ENCODE measurements at places on chromosomes 7 and 10.

DNA sequence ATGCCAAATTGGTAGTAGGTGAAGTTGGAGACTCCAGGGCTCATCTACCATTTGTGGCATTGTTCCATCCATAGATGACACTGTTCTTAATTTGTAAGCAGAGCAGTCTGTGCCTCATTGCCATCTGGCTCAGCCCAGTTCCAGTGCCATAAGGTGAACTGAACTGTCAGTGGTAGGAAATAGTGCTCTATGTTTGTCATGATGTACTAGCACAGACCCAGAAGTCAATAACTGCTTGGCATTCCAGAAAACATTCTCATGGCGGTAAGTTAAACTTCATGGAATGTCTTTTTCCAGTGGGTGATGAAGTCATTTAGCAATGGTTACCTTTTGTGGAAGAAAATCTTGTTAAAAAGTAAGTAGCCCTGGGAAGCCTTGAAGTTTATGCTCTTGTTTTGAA lies 302.7 kb downstream of the SUGCT start:
- DNase-seq: no peak

- no peak for DNase-seq
Observed at GRCh38 chr7:92765725-92766124, 70.6 kb downstream of the CDK6 start.

- DNase-seq: no peak
Observed at GRCh38 chr10:3757638-3758490, 27.1 kb downstream of the KLF6 start.

DNA sequence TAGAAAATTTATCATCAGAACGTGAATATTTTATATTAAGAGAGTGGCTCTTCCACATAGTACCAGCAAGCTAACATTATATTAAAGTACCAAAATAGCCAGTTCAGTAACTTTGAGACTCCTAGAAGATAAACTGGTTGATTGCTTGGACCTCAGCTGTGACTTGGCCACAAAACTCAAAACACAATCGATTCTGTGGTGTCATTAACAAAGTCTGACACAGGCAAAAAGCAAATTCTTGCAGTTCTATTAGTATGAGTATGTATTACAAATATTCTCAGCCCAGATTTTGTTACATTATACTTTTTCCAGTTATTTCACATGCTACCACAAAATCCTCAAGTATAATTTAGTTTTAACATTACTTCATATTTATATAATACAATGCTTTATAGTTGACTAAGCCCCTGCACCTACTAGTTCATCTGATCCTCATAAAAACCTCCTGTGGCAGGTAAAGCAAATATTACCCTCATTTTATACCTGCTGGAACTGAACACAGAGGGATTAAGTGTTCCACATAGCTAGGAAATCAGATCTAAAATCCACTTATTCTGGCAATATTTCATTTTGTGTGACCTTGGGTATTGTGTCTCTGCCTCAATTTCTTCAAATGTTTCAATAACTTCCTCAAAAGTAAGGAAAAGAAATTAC lies 279.9 kb upstream of the MKLN1 start:
- no peak for DNase-seq

- DNase-seq: no peak
Observed at GRCh38 chr10:129637010-129637409, 170.0 kb downstream of the MGMT start.

- DNase-seq: no peak
Observed at GRCh38 chr10:103506061-103506460, 12.6 kb downstream of the NEURL1 start.

- no peak for DNase-seq
Observed at GRCh38 chr10:118343115-118343514, 991 bp upstream of the FAM204A start.

DNA sequence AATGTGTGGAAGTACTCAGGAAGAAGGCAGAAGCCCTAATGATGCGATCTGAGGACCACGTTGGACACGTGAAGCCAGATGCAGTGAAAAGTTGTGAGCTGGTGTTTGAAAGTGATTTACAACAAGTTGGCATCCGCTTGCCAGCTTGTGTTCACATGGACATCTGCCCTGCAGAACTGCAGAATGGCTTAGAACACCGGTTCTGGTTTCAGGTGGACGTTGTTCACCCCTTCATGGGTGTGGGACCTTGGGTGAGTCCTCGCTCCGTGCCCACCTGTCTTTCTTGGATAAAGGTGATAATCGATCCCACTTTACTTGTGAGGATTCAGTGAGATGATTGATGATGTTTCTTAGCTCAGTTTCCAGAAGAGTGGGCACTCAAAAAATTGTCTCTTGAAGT lies 53.8 kb downstream of the CAMK1D start:
- DNase-seq: no peak

GRCh38 chr10:124461642-124462347 lies at the start of gene LHPP:
Gene LHPP (plus strand): TSS chr10:124461823. CDS start chr10:124461863, 40 bp downstream.
- peak; percentile 79 for DNase-seq

GRCh38 chr10:6885284-6885683 lies 305.2 kb upstream of the PRKCQ start:
- DNase-seq: no peak

DNA sequence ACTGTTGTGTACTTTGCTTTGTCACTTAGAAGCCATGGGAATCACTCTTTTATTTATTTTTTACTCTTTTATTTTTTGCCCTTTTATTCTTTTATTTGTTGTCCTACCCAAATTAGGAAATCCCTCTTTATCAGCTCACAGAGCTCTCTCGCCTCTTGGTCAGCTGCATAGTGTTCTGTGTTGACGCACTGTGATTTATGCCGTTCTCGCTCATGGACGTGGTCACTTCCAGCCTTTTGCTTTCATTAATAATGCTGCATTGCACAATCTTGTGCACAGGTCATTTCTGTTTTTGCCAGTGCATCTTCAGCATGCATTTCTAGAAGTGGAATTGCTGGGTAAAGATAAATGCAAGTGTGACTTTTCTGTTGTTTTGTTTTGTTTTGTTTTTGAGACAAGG lies 42.3 kb downstream of the FBH1 start:
- no peak for DNase-seq

- no peak for DNase-seq
Observed at GRCh38 chr7:31734456-31734855, 47.4 kb downstream of the PPP1R17 start.

- no peak for DNase-seq
Observed at GRCh38 chr7:128137181-128137580, 103.9 kb upstream of the LEP start.

DNA sequence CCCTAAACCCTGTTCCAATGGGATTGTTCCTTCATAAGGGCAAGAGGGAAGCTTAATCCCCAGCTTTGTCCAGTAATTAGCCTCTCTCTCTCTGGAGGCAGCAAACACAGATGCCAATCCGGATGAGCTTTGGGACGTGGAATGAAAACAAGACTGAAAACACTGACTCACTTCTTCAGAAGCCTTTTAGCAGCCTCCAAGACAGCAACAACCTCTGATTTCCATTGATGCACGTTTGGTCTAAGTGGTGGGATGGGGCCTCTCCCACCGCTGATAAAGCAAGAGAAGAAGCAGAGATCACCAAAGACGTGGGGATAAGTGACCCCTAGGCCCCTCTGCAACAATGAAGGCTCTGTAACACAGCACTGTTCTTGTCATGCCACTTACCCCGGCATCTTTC lies 5.8 kb upstream of the GFRA1 start:
- DNase-seq: no peak

- DNase-seq: no peak
Observed at GRCh38 chr7:153858355-153858754, 193.8 kb upstream of the DPP6 start.

GRCh38 chr10:104486803-104487202 lies 133.2 kb downstream of the CFAP58 start:
- DNase-seq: no peak

- DNase-seq: no peak
Observed at GRCh38 chr10:132684164-132684891, 101.6 kb downstream of the NKX6-2 start.

DNA sequence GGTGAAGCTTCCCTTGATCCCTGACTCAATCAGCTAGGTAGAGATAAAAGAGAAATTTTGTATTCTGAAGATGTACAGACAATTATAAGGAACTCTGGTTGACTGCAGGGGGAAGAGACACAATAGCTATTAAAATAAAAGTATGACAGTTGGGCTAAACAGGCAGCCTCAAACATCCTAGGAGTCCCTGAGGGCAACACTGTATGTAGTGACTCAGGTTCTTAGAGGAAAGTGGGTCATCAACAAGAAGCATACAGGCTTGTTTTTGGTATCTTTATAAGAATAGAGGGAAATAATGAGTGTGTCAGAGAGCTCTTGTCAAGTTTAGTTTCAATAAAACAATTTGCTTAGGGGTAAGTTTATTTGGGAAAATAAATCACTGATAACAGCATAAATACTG lies 150.3 kb downstream of the AUTS2 start:
- DNase-seq: no peak

DNA sequence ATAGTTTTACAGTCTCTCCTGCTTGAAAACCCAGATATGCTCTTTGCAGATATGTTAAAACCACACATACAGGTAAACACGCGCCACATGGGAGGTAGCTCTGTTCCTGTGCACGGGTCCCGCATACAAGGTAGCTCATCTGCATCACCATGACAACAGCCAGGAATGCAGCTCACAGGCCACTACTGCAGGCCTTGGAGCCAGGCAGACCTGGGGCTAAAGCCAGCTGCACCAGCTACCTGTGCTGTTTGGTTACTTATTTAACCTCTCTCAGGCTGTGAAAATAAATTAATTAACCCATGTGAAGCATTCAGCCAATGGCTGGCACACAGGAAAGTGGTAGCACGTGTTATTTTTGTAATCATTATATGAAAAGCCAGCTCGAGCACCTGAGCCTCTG lies 428.3 kb downstream of the TNS3 start:
- DNase-seq: no peak

GRCh38 chr7:90773269-90773668 lies 177.1 kb downstream of the CDK14 start:
- no peak for DNase-seq

DNA sequence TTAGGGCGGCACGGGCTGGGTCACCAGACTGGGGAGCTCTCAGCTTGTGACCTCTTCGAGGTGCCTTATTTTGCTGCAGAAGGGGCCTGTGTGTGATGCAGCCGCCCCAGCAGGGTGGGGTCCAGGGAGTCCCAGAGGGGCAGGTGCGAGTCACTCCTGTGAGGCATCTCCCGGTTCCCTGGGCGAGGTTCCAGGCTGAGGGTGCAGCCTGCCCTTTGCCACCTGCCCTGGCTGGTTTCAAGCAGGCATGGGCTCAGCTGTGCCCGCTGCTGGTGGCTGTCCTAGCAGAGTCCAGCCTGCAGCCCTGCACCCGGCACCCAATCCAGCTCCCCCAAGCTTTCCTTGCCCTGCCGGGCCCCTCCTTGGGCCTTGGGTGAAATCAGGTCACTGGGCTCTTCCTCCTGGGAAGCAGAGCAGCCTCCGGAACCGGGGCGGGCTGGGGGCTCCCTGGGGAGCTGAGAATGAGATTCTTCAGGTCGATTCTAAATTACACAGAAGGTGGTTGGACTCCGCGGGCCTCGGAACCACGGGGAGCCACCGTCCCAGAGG lies 64.8 kb downstream of the PWWP2B start:
- DNase-seq: no peak

DNA sequence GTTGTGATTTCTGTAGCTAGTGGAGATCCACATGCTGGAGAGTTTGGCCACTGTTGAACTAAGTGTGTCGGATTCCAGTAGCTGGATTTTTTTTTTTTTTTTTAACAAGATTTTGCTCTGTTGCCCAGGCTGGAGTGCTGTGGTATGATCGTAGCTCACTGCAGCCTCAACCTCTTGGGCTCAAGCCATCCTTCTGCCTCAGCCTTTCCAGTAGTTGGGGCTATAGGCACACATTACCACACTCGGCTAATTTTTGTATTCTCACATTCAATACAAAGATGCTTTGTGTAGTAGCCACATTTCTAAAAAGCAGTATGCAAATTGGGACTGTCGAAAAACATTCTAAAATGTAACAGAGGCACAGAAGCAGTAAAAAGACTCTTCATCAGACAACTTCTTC lies 63.5 kb downstream of the RABGEF1 start:
- peak; percentile 20 for DNase-seq

- no peak for DNase-seq
Observed at GRCh38 chr10:659688-660141, 29.8 kb downstream of the DIP2C start.

DNA sequence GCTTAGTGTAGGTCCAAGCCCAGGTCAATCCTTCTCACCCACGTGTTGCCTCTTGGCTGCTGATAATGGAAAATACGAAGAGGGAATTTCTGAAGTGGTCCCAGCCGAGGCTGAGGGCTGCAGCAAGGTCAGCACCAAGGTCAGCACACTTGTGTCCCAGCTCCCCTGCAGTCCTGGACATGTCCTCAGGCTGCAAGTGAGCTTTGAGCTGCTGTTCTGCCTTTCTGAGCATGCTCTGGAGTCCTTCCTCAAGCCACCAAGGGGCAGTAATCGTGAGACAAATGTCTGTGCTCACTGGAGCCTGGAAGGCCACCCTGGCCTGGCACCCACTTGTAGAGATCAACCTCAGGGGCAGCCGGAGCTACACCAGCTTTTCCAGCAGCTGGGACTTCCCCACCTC lies 28.3 kb downstream of the DRGX start:
- no peak for DNase-seq

DNA sequence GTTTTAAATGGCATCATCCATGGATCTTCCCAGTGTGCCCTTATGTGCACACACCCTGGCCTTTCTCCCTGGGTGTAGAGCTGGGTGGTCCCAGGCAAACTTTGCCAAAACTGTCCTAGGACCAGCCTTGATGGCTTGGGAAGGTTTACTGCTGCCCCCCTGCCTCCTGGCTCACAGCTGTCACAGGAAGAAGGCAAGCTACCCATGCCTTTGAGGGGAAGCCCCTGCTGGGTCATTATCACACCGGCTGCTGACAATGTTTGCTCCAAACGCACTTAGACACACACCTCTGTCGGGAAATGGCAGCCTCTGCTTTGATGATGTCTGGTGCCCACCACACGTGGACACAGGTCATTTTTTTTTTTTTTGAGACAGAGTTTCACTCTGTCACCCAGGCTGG lies 25.2 kb upstream of the FIGNL1 start:
- DNase-seq: no peak

DNA sequence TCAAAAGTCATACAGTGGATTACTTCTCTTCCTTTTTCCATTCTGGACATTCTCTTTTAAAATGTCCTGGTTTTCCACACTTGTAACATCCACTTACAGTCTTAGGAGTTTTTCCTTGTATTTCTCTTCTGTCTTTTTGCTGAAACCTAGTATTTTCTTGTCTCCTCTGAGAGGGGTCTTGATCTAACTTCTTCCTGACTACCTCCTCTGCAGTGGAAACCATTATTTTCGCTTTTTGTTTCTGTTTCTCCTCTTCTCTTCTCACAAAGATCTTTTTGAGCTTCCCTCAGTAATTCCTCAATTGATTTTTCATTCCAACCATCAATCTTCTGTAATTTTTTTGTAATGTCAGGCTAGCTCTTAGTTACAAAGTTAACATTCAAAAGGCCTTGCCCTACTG lies 23.7 kb upstream of the ELOVL3 start:
- no peak for DNase-seq

Data from substantia nigra (tissue), 51 donors.